ENCODE measurements at places on chromosomes 3 and 15. TPM values are rescaled to one million over a fixed set of nuclear protein-coding genes. Genes with fewer than 3 reads are reported as not detected.
A peak's percentile ranks its signal among the peaks of the same experiment; 100 is the strongest.

GRCh38 chr3:15501126-15501525 lies 20.4 kb downstream of the COLQ start:
- H3K4me3 ChIP-seq = no peak overlapping the region
- no peak for DNase-seq
- H3K36me3 ChIP-seq = no peaks in the 10 kb centered on the region
- no peaks in the 10 kb centered on the region for H3K4me1 ChIP-seq

CCDC54 gene
- not detected for polyA plus RNA-seq

ALPK3 gene
- not detected for polyA plus RNA-seq

CTXND1 gene
- not detected for polyA plus RNA-seq

SLC9C1 gene
- 0.34 TPM for polyA plus RNA-seq

CYB561D2 gene
- polyA plus RNA-seq = 62.0 TPM

DNA sequence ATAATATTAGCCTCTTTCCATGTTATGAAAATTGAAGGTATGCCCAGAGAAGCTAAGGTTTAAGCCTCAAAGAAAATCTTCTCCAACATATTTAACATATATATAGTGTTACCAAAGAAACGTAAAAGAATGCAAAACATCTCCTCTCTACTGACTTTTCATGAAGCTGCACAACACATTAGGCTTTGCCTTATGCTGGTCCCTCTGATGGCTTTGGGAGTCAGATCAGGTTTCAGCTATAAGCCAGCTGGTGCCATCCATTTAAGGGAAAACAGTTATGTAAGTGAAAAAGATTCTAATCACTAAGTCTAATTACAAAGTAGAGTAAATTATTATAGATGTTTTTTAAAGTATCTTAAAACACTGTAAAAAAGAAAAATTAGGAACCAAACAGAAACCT lies 410.5 kb downstream of the LSAMP start:
- no peaks in the 10 kb centered on the region for H3K27me3 ChIP-seq
- H3K4me1 ChIP-seq = no peaks in the 10 kb centered on the region
- H3K36me3 ChIP-seq = no peaks in the 10 kb centered on the region
- DNase-seq = no peak

DNA sequence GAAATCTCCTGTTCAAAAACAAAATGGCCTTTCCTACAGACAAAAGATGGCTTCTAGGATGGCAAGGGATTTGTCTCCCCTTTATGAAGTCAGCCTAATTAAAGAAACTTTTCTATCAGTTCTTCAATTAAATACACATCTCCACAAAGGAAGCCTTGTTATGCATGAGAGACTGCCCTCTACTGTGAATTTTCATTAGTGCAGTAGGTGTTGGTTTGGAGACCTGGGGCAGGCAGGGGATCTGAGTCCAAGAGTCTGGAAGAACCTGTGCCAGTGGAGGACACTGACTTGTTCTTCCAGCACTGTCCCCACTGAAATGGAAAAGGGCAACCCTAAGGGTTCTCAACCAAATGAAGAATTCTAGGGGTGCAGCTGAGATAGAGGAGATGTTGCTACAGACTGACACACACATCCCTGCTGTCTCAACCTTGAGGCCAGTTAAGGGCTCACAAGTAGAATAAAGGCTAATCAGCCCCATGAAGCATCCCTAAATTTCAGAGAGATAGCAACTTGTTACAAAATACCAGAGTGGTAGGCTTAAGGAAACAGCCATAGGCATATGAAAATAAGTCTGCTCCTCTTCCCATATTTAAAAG lies 174.0 kb upstream of the PRICKLE2 start:
- no peak for DNase-seq
- H3K27ac ChIP-seq = no peak overlapping the region
- no peaks in the 10 kb centered on the region for H3K36me3 ChIP-seq
- H3K27me3 ChIP-seq = no peaks in the 10 kb centered on the region
- H3K4me3 ChIP-seq = no peak overlapping the region

DNA sequence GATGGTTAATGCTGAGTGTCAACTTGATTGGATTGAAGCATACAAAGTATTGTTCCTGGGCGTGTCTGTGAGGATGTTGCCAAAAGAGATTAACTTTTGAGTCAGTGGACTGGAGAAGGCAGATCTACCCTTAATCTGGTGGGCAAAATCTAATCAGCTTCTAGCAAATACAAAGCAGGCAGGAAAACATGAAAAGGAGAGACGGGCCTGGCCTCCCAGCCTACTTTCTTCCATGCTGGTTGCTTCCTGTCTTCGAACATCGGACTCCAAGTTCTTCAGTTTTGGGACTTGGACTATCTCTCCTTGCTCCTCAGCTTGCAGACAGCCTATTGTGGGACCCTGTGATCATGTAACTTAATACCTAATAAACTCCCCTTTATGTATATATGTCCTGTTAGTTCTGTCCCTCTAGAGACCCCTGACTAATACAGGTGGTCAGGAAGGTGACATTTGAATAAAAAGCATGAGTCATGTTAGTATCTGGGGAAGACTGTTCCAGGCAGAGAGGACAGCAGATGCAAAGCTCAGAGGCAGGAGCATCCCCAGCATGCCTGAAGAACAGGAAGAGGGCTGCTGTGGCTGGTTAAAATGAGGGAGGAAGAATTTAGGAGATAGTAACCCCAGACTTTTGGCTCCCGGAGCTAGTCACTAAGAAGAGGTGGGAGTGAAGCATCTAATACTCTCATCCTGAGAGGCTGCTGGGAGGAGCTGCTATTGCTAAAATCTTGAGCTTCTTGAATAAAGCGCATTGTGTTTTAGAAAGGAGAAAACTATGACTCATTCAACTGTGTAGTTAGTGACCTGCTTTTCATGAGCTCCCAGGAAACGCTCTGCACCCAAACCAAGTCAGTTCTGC lies 207.4 kb upstream of the HES1 start:
- H3K36me3 ChIP-seq = peaks cover 7% of the 10 kb centered on the region
- H3K4me3 ChIP-seq = no peak overlapping the region
- H3K27ac ChIP-seq = no peak overlapping the region
- DNase-seq = no peak
- H3K4me1 ChIP-seq = peaks cover 5% of the 10 kb centered on the region
- peaks cover 13% of the 10 kb centered on the region for H3K27me3 ChIP-seq

DNA sequence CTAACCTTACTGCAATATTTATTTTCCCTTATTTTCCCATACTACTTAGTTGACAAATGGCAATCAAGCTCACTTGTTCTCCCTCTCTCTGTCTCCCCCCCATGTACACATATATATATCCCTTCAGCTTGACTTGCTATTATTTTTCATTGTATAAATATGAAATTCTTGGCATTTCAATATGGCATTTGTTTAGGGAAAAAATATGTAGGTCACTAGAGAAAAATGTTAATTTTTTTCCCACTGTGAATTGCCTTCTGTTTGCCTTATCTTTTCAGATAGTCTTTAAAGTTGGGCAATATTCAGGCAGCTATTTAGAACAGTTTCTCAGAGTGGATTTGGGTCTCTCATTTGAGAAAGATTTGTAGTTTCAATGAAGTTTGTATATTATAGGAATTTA lies 62.8 kb upstream of the UTS2B start:
- H3K4me1 ChIP-seq = peaks cover 3% of the 10 kb centered on the region
- peaks cover 15% of the 10 kb centered on the region for H3K36me3 ChIP-seq
- H3K27ac ChIP-seq = no peak overlapping the region
- H3K4me3 ChIP-seq = no peak overlapping the region
- no peak for DNase-seq
- H3K27me3 ChIP-seq = no peaks in the 10 kb centered on the region

GRCh38 chr3:121231872-121232271 lies 313.9 kb downstream of the POLQ start:
- H3K4me1 ChIP-seq = no peaks in the 10 kb centered on the region
- H3K27ac ChIP-seq = no peak overlapping the region
- H3K4me3 ChIP-seq = no peak overlapping the region
- H3K36me3 ChIP-seq = no peaks in the 10 kb centered on the region
- peaks cover 4% of the 10 kb centered on the region for H3K27me3 ChIP-seq

XPC gene
- 36.6 TPM for polyA plus RNA-seq

UPK1B gene
- not detected for polyA plus RNA-seq

GRCh38 chr3:31836131-31837075 lies 144.7 kb downstream of the OSBPL10 start:
- H3K27me3 ChIP-seq = no peaks in the 10 kb centered on the region
- no peak for DNase-seq
- H3K36me3 ChIP-seq = no peaks in the 10 kb centered on the region
- peaks cover 9% of the 10 kb centered on the region for H3K4me1 ChIP-seq
- H3K27ac ChIP-seq = peak overlapping the region; percentile 50

DNA sequence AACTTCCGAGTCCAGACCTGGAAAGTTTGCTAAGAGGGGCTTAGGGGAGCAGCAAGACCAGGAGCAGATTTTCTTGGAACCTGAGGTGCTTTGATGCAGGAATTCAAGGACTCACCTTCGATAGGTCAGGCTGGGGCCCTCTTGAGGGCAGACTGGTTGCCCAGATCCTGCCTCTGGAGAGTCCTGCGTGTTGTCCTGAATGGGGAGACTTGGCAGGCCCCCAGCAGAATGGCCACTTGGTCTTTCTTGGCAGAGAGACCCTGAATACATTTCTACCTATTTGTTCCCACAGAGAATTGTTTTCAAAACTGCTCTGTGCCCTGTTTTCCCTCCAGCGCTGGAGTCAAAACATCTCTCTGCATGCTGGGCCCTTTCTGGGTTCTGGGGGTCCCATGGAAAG lies 4.2 kb downstream of the KLF13 start:
- peaks cover 73% of the 10 kb centered on the region for H3K4me1 ChIP-seq
- no peaks in the 10 kb centered on the region for H3K27me3 ChIP-seq
- peak overlapping the region; percentile 95 for H3K4me3 ChIP-seq
- peak overlapping the region; percentile 96 for H3K27ac ChIP-seq
- DNase-seq = no peak

TMCO5A gene
- polyA plus RNA-seq = not detected

DNA sequence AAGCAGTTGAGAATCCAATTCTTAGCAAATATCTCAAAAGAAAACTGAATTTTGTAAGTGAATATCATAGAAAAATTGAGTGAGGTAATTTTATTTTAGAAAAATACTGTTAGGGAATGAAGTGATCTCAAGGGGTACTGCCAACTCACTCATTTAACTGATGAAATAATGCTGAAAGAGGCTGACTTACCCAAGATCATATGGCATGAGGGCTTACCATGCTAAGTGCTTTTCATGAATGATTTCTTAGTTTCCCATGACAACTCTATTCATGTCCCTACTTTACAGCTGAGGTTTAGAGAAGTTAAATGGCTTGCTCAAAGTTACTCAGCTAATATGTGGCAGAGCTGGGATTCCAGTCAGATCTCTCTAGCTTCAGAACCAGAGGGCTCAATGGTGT lies 30.6 kb downstream of the CCDC14 start:
- no peaks in the 10 kb centered on the region for H3K27me3 ChIP-seq
- H3K4me3 ChIP-seq = no peak overlapping the region
- DNase-seq = no peak
- no peak overlapping the region for H3K27ac ChIP-seq
- H3K4me1 ChIP-seq = no peaks in the 10 kb centered on the region

DNA sequence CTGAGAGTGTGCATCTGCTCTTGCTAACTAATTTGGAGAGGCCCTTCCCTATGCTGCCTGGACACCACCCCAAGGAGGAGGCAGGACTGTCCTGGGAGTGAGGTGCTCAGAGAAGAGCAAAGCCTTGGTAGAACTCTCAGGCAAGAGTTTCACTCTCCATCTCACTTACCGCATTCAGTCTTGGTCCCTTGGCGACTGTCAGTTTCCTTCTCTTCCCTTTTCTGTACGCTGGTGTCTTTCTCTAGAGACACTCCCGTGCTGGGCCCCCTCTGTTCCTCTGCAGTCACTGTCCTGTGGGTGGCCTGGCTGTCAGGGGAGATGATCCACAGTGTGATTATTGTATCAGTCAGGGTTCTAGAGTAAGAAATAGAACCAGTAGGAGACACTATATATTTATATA lies 44.0 kb downstream of the IDH2 start:
- peaks cover 86% of the 10 kb centered on the region for H3K4me1 ChIP-seq
- peak overlapping the region; percentile 89 for H3K27ac ChIP-seq
- peak overlapping the region; percentile 84 for H3K4me3 ChIP-seq
